8988T (cell line): ENCODE measurements at places on chromosomes 12 and 14.

DNA sequence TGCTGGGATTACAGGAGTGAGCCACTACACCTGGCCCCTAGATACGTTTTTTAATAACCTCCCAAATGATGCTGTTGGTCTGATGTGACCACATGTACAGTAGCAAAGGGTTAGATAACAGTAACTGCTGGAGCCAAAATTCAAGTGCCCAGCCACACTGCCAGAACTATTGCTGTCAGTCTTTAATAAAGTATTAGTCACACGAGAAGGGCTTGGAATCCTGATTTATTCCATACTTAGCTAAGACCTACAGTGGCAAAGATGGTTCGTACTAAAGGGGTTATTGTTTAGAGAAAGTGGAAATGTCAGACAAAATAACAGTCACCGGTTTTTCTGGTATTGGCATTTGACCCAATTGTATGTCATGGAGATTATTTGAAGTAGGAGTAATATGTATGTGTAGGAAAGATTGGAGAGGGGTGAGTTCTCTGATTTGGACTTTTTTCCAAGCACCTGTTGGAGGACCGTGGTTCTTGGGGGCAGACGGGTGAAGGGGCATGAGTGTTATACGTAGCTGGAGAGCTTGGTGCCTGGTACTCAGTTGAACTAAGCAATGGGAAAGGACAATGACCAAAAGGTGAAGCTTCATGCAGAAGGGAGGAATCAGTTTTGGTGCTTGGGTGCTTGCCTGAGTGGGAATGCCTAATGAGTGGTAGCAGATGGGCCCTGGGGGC, 9.7 kb downstream of the TUBA1C start:
- DNase-seq, result no peak

DNA sequence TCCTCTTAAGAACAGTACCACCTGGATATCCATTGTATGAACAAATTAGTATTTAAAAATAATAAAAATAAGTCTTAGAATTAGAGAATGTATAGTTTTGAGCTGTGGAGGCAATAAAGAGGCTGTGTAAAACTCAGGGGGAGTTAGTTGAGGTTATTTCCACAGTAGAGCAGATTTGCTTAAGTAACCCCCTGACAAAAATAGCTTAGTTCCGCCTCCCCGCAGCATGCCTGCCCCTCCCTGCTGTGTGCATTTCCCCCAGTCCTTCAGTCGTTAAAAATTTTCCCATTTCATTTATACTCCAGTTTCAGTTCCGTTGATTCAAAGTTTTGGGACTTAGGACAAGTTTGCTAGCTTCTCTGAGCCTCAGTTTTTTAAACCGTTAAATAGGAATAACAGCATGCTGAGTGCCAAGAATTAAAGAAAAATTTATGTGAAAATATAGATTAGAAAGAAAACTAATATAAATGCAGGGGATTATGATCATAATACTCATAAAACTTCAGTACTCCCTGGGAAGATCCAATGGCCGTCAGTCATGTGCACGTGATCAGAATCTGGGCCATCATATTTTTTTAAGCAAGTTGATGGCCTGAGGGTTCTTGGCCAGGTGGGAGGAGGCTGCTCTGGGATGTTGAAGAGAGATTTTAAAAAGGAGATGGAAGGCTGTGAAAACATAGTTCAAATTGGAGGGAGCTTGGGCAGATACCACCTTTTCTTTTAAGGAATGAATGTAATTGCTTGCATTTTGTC, 14.5 kb upstream of the SLC38A2 start:
- no peak for DNase-seq

DNA sequence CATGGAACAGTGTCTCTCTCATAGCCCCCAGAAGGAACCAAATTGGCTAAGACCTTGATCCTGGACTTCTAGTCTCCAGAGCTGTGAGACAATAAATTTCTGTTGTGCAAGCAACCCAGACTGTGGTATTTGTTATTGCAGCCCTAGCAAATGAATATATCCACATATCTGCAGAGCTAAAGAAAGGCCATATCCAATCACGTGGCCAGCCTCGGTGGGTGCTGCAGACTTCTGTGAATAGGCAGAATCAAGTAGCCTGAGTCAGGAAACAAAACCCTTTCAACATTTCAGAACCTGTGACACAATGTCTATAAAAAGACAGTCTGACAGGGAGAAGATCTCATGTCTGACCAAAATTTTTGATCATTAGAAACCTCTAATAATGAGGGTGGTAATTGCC, 71.0 kb upstream of the CPM start:
- DNase-seq, result no peak

DNA sequence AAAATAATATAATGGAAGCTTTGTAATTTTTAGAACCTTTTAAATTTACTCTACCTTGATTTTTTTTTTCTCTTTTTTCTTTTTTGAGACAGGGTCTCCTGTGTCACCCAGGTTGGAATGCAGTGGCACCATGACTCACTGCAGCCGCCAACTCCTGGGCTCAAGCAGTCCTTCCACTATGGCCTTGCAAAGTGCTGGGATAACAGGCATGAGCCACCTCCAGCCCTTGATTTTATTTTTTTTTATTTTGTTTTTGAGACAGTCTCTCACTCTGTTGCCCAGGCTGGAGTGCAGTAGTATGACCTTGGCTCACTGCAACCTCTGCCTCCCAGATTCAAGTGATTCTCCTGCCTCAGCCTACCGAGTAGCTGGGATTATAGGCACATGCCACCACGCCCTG, 65.3 kb upstream of the TRAF3 start:
- no peak for DNase-seq

- no peak for DNase-seq
Measured at GRCh38 chr14:83260751-83261150, 1727.1 kb upstream of the SEL1L start.

DNA sequence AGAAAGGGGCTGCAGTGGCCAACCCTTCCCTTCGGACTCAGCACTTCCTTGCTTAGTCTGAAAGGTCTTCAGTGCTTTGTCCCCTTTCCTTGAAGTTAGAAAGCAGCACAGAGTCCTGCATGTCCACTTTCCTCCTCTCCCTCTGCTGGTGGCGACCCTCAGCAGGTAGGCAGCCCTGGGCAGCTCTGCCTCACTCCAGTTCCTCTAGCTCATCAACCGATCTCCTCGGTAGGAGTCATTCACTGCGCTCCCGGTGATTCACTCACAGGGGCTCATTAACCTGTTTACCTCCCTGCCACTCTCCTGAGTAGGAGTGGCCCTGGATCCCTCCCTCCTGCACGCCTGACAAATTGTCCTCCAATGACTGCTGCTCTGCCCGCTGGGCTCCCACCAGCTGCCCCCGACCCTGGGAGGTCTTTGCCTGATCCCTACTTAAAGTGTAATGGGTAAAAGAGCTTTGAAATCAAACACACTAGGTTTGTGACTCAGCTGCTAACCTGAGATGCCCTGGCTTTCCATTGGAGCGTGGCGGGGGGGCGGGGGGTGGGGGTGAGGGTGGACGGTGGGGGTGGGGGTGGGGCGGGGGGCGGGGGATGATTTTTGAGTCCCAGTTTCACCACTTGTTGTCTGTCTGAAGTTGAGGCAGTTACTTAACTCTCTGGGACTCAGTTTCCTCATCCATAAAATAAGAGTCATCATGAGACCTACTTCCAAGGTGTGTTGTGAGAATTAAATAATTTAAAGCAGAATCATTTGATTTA, 4.2 kb downstream of the SCNN1A start:
- peak; percentile 55 for DNase-seq

DNA sequence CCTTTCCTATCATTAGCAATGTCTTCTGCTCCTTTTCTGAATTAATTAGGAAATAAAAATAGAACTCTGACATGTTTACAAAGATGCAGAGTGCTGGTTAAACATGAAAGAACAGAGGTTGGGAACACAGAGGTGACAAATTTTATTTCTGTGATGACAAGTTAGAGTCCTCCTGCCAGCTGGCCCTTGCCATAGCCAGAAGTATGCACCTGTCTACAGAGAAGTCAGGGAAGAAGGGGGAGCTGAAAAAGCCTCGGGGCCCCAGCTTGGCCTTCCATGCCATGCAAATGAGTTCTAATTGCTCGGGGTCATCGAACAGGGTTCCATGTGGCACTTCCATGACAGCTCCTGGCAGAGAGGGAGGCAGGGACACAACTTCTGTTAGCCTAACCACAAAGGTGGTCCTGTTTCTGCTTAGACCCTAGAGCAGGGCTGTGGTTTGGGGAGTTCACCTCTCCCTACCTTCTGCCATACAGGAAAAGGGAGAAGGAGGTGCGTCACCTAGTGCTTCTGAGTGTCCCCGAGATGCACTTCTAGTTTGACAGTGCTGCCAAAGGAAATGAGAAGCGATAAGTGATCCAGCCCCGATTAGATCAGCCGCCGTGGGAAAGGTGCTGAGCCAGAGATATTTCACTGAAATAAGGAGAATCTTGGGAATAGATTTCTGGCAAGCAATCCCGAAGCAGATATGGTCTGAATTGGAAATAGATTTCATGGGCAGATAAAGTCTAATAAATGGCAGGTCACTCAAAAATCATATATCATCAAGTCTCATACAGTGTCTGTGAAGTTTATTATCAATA, 155.8 kb upstream of the FOXN3 start:
- DNase-seq, result no peak

DNA sequence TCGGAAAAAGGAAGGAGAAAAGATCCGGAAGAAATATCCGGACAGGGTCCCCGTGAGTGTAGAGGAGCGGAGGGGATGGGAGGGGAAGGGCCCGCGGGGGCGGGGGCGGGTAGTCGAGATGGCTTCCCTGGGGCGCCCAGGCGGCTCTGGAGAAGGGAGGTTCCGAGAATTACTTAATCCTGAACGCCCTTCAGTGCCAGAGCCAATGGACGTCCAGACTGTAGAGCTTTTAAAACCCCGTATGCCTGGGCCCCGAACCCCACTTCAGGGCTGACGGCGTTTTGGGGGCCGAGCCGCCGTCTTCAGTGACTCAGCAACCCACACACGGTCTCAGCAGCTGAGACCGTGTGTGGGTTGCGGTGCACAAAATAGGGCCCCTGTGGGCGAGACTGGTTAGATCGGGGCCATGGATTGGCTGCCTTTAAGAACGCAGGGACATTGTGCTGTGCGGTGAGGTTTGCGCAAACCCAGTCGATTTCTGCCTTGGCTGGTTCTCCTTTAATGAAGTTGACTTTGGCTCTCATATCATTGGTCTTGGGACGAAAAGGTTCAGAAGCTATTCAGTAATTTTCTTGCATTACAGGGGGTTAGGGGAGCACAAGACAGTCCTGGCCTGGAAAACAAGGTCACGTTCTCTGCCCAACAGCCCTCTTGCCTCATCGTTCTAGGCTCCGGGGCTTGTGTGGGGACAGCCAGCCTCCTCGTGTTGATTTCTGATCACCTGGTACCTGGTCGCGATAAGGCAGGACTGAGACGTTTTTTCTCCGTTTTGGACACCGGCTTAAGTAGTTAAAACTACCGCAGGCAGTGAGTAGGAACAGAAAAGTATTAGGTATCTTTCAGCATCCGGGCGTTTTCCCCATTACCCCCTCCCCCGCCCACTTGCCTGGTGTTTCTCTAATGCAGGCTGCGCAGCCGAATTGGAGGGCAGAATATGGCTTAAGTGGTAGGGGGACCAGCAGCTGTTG, 775 bp downstream of the GABARAPL1 start:
- no peak for DNase-seq

DNA sequence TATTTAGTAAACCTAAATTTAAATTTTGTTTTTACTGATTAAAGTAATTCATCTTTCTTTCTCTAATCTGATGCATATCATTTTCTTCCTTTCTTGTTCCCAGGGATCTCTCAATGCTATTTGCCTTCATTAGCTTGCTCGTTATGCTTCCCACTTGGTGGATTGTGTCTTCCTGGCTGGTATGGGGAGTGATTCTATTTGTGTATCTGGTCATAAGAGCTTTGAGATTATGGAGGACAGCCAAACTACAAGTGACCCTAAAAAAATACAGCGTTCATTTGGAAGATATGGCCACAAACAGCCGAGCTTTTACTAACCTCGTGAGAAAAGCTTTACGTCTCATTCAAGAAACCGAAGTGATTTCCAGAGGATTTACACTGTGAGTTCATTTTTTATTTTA, 48.6 kb downstream of the VEZT start:
- no peak for DNase-seq

- DNase-seq, result no peak
Measured at GRCh38 chr12:118694128-118694775, 287.1 kb upstream of the SRRM4 start.
